ENCODE measurements at places on chromosomes 4 and X.

- DNase-seq: no peak
Observed at GRCh38 chr4:73540826-73541225, 59.3 kb downstream of the AFM start.

DNA sequence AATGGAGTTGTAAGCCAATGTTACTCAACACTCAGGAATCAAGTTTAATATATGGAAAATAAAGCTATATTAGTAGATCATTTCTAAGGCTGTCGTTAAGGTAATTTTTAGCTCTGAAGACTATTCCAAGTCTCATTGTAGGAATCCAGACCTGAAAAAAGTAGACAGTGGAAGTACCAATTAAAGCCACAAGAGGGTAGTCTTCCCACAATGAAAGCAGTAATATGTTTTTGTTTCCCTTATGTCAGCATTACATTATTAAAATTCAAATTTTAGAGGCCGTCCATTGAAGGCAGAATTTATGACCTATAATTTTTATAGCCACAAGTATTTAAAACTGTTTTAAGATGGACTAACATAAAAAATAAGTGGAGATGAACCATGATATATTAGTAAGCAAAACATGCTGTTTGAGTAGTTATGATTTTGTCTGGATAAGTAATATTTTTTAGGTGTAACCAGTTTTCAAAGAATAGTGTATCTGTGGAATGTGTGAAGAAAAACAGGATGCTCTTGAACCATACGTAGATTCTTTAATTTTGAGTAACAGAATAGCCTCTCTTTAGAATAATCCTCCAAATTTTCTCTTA lies 372.6 kb upstream of the TECRL start:
- no peak for DNase-seq

DNA sequence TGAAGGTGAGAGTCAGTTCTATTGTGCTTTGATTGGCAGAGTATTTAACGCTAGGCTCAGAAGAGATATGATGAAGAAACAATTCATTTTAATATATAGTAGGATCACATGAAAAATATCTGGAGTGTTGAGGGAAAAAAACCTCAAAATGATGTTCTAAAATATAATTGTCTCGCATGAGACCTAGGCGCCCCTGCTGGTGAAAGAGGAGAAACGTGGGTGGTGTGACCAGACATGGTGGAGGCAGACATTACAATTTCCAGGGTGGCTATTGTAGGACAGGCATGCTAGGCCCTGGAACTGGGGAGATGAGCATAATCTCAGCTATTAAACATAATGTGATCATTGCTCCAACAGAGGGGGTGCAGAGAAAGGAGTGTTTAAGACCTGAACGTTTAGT lies 210.0 kb downstream of the HS3ST1 start:
- DNase-seq: no peak

DNA sequence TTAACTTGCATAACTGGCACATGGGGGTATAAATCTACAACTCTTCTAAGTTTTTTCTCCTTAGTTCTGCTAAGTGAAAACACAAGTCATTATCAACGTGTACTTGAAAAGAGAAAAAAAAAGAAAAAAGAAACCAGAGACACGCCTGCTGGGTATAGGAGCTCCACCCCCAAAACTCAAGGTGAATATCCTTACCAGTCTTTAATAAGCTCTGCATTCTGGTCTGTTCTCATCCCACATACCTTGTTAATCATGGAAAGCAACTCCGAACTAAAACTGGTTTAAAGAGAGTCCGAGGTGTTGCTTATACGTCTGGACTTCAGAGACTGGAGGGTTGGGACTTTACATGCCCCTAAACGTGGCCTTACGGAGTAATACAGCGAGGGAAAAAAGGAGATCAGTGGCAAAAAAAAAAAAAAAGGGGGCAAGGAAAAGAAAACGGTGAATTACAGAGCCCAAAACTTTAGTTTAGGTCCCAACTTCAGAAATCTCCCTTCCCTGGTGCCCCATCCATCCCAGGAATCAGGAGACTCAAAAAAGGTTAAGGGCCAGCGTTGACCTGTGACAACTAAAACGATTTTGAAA lies 1.0 kb downstream of the PGRMC2 start:
- peak; percentile 3 for DNase-seq

DNA sequence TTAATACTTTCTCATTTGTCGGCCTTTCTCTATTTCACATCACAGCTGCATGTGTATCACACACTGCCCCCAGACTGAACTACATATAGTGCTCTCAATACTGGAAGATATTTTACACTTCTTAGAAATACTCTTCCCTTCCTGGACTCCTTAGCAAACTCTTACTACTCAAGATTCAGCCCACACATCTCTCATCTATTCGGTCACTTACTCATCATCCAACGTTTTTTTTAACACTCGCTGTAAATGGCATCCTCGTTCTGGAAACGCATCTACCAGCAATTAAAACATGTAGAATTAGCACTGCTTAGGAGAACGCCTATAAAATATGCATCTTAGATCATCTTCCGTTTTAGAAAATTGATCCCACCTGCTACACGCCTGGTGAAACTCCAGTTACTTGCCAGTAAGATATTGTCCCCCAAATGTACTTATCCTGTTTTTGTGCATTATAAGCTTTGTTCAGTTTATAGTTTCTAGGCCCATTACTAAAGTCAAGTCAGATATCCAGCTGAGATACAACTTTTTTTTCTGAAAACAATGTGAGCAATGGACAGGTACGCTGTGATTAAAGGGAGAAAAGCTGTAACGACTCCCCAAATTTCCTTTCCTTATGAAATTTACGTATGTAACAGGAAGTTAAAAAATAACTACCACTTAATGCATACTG lies 1.0 kb downstream of the LRP2BP start:
- no peak for DNase-seq

DNA sequence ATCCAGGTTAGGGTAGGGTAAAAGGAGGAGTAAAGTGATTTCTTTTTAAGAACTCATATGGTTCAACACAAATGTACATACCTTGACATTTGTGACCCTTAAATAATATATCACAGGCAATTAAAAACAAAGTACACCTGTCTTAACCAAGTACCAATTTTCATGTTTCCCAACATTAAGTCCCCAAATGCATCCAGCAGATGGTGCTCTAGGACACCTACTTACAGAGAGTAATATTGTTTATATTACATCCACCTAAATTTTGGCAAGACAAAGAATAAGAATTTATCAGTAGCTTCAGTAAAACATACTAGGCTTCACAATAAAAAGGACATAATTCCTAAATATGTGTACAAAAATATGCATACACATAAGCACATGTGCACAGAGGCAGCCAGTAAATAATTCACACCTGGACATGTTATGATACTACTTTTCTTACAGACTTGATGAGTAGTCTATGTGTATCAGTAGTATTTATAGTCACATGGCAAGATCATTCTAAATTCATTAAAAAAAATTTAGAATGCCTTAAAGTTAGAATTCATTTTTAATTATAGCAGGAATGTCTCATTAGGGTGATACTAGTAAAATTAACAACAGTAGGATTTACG lies 219.7 kb downstream of the DCLK2 start:
- peak; percentile 5 for DNase-seq

DNA sequence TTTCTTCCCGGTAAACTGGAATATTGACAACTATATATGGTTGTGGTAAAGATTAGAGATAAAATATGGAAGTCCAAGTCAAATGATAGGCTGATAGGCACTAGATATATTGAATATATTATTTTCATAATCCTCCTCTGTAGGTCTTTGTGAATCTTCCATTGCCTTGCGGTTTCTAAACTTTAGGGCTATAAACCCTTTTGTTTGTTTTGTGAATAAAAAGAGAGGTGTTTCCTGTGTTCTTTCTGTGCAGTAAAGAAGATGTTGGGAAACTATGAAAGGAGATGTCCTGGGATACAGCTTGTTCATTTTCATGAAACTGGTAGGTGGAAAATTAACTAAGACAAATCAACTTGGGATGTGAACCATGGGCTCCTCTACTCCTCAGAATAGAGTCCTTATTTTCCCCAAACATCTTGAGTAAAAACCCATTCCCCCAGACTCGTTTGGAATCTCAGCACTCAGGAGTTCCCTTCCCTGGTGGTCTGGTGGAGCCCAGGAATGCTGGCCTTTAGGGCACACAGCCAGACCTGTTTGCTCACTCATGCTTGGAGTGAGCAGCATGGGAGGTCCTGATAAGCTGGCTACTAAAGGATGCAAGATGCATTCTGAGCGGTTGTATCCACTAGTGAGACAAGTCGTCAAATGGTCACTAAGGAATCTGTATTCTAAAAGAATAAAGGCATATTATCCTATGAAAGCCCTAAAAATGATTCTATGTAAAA lies 22.2 kb downstream of the PRDM8 start:
- no peak for DNase-seq

DNA sequence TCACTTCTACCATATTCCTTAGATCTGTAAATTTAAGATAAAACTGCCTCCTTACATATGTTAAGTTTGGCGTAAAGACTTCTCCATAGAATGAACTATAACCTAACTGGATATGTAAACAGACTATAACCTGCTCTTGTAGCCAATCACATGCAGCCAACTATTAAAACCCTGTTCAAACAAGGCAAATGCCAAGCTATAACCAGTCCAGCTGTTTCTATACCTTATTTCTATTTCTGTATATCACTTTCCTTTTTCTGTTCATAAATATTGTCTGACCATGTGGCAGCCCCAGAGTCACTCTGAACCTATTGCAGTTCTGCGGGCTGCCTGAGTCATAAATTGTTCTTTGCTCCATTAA lies 12.4 kb upstream of the POF1B start:
- DNase-seq: no peak

GRCh38 chr4:80713409-80713808 lies 317.1 kb upstream of the BMP3 start:
- DNase-seq: no peak

DNA sequence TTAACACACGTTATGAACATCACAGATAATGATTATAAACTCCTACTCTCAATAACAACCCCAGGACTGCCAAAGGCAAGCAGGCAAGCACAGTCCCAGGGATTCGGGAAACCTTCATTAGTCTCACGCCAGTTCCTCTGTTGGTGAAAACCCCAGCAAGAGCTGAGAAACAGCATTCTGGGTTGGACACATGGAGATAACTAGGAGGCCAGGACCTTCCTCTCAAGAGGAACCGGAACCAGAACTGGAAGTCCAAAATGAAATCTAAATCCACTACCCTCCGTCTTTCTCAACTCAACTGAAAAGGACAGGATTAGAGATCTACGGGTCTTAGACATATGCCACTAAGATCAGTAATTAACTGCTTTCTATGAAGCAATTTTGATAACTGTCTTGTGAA lies 3.8 kb downstream of the VEGFC start:
- no peak for DNase-seq

GRCh38 chr4:149279776-149280175 lies 535.9 kb downstream of the IQCM start:
- no peak for DNase-seq

GRCh38 chr4:31139767-31140166 lies 419.6 kb downstream of the PCDH7 start:
- no peak for DNase-seq

DNA sequence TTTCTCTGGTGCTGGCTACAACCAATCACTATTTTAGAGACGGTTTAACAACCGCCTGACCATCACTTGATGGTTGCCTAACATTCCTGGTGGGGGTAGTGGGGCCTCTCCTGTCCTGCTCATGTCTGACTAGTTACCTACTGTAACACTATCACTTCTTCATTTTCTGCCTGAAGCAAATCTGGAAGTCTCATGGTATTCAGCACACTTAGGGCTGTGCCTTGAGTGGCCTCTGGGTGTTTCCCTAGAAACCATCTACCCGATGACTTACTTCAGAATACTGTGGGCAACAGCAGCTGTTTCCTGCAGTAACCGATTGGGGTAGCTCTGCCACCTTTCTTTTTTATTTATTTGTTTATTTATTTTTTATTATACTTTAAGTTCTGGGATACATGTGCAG lies 880.1 kb upstream of the INTU start:
- DNase-seq: no peak

DNA sequence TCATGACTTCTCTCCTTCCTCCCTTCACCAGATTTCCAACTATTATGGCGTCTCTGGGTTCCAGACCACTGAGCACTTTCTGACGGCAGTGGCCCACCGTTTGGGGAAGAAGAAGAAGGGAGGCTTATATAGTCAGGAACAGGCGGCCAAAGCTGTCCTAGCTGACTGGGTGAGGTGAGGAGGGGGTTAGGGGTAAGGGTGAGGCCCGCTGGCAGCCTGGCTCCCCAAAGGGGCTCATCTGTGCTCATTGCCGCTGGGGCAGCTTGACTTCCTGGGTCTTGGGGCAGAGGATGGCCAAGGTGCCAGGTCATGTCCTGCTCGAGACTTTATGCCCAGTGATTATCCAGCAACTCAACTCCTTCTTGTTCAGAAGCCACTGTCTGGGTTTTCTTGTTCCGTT lies 21.8 kb downstream of the GNL3L start:
- DNase-seq: no peak

DNA sequence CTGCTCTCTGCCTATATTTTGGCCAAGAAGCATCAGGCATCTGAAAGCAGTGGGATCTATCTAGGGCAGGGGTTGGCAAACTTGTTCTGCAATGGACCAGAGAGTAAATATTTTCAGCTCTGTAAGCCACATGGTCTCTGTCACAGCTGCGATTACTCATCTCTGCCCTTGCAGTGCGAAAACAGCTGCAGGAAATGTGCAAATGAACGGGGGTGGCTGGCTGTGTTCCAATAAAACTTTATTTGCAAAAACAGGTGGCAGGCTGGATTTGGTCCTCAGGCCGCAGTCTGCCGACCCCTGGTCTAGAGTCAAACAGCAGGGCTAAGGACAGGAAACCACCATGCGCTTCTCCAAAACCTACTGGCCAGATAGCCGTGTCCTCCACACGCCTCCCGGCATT lies 48.6 kb downstream of the ACOX3 start:
- no peak for DNase-seq

DNA sequence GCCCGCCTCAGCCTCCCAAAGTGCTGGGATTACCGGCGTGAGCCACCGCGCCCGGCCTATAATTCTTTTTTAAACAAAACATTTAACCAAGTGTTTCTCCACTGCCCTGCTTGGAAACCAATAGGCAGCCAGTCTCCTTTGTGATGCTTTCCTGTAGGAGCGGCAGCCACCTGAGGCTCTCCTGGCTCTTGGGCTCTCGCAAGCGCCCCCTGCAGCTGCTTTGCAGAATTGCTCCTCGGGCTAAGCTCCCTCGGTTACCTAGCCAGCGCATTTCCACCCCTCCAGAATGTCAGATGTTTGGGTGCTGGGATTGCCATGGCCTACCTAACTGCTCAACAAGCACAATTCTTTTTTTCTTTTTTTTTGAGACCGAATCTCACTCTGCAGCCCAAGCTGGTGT lies 7.7 kb downstream of the S100P start:
- no peak for DNase-seq

DNA sequence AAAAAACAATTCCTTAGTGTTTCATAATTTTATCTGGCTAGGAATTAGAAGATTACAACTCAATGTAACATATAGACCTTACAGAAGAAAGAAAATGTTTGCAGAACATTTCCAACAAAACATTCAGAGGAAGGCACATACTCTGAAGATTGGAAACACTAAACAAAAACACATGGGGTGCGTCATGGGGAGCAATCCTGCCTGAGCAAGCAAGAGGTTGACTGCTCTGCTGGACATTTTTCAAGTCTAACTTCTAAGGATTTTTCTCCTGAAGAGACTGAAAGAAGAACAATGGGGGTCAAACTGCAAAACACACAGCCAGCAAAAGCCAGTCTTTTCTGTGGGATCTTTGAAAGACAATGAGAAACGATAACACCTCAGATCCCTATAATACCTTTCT lies 182.8 kb downstream of the GUCY2F start:
- no peak for DNase-seq

Data from stimulated activated CD4-positive, alpha-beta T cell treated with anti-CD3 and anti-CD28 coated beads, Interleukin-4, amount 100 ng/mL, for 1 hour (primary cell).